Adrenal gland (tissue), 19 donors: ENCODE measurements at places on chromosomes 12 and 14. TPM values are rescaled to one million over a fixed set of nuclear protein-coding genes. Genes with fewer than 3 reads are reported as not detected.

GRCh38 chr12:22974865-22975264, 349.9 kb downstream of the ETNK1 start:
- no peaks in the 10 kb centered on the region for H3K4me1 ChIP-seq
- no peak overlapping the region for H3K27ac ChIP-seq
- no peak for DNase-seq
- H3K27me3 ChIP-seq = no peaks in the 10 kb centered on the region
- H3K36me3 ChIP-seq = no peaks in the 10 kb centered on the region

DNA sequence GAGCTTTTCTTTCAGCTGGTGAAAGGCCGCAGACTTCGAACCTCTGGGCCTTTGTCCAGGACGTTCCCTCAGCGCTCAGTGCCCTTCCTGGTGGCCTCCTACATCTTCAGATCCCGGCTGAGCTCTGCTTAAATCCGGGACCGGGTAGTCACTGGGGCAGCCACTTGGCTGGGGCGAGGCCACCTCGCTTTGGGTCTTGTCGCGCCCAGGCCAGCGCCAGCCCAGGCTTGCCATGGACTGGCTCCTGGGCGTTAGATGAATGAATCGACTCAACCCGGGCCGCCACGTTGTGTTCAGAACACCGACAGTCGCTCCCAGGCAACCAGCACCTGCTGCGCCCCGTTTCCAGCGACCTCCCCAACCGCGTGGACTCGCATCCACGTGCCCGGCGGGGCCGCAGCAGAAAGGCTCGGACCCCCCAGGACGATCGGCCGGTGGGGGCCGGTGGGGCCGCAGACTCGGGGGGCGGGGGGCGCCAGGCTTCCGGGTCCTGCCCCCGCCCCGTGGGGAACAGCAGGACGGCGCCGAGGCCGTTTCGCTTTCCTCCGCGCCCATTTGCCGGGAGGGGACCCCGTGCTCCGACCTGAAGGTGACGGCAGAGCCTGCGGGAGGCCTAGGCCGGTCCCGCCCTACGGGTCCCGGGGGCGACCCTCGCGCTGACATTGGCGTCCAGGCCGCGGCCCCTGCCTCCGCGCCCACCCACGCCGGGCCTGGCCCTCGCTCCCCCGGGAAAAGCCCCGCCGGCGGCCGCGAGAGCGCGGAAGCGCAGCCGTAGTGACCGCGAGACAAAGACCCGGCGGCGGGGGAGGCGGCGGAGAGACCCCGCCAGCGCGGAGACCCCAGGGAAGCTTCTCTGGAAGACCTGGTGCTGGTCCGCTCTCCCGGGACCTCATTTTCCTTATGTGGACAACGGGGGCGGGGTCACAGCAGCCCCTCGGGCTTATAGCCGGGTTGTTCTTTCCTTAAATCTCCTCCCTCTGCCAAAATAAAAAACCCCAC, 37.3 kb upstream of the RCOR1 start:
- DNase-seq = peak; percentile 48
- H3K4me3 ChIP-seq = peak overlapping the region; percentile 82
- no peaks in the 10 kb centered on the region for H3K36me3 ChIP-seq

DNA sequence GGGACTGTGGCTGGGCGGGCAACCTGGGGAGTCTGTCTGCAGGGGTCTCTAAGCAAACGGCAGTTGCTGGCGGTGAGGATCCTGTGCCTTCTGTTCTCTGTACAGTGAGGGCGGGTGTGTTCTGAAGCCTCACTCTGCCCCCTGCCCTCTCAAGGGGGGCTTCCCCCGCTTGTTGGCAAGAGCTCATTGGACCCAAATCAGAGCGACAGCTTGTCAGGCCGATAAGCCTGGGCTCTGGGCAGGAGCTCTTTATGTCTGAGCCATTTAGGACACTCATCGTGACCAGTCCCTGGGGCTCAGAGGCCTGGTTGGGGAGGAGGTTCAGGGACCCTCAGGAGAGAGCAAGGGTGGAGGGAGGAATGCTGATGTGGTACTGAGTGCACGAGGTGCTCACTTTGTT, 136.0 kb downstream of the TSPAN9 start:
- no peaks in the 10 kb centered on the region for H3K27me3 ChIP-seq
- H3K4me1 ChIP-seq = peaks cover under 1% of the 10 kb centered on the region
- DNase-seq = no peak

Gene CTSG
- total RNA-seq = not detected

GRCh38 chr14:51081209-51081608, 13.7 kb downstream of the TRIM9 start:
- H3K4me1 ChIP-seq = no peaks in the 10 kb centered on the region
- no peak overlapping the region for H3K4me3 ChIP-seq
- no peak for DNase-seq
- no peaks in the 10 kb centered on the region for H3K36me3 ChIP-seq

DNA sequence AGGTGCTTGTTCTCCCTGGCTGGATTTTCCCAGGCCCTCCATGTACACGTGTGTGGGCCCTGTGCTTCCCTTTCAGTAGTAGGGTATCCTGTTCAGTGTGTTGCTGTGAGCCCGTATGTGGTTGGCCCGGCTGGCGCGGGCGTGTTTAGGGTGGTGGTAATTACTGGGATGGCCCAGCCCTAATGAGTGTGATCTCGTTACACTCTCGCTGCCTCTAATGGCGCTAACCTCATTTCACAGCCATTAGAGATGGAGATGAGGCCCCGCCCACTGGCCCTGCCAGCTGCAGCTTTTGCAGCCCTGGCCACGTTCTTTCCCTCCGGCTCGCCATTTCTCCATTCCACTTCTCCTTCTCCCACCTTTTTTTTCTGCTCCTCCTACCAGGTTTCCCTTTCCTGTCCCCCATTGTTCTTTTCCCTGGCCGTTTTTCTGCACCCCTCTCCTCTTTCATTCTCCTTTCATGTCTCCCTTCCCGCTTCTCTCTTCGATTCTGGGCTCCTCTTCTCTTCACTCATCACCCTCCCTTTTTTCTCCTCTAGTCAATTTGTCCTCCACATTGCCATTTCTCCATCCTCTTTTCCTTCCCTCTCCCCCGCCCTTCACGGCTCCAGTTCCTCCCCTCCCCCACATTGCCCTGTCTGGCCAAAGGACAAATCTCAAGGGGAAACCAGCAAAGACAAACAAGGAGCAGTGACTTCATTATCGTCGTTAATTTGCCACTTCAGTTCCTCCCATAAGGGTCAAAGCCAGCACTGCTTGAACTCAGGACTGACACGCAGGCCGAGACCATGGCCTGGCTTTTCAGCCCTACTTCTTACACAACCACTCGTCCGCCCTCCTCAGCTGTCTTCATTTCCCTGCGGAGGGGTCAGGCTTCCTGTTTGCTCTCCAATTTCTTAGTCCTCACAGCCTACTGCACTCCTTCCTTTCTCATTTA, 6.8 kb downstream of the ZFHX2 start:
- H3K27me3 ChIP-seq = no peaks in the 10 kb centered on the region
- H3K27ac ChIP-seq = no peak overlapping the region
- no peaks in the 10 kb centered on the region for H3K36me3 ChIP-seq
- DNase-seq = peak; percentile 21
- H3K4me3 ChIP-seq = no peak overlapping the region

GRCh38 chr12:43100231-43100630, 451.8 kb downstream of the ADAMTS20 start:
- H3K27me3 ChIP-seq = no peaks in the 10 kb centered on the region
- no peak overlapping the region for H3K4me3 ChIP-seq
- no peaks in the 10 kb centered on the region for H3K4me1 ChIP-seq
- H3K36me3 ChIP-seq = no peaks in the 10 kb centered on the region
- DNase-seq = no peak

- H3K4me3 ChIP-seq = no peak overlapping the region
- H3K27me3 ChIP-seq = no peaks in the 10 kb centered on the region
- peaks cover 41% of the 10 kb centered on the region for H3K4me1 ChIP-seq
Observed at GRCh38 chr12:116068853-116069252, 208.6 kb downstream of the MED13L start.

GRCh38 chr12:104583301-104583700, 126.6 kb downstream of the CHST11 start:
- H3K27me3 ChIP-seq = no peaks in the 10 kb centered on the region
- H3K4me1 ChIP-seq = no peaks in the 10 kb centered on the region
- no peak overlapping the region for H3K4me3 ChIP-seq
- no peaks in the 10 kb centered on the region for H3K36me3 ChIP-seq
- no peak for DNase-seq
- H3K27ac ChIP-seq = no peak overlapping the region

DNA sequence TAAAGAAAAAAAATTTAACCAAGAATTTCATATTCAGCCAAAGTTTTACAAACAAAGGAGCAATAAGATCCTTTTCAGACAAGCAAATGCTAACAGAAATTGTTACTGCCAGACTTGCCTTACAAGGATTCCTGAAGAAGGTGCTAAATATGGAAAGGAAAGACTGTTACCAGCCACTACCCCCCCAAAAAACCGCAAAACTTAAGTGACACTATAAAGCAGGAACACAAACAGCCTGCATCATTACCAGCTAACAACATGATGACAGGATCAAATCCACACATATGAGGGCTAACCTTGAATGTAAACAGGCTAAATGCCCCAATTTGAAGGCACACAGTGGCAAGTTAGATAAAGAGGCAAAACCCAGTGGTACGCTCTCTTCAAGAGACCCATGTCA, 55.7 kb downstream of the APOBEC1 start:
- no peaks in the 10 kb centered on the region for H3K27me3 ChIP-seq
- no peak overlapping the region for H3K4me3 ChIP-seq
- no peak overlapping the region for H3K27ac ChIP-seq

DNA sequence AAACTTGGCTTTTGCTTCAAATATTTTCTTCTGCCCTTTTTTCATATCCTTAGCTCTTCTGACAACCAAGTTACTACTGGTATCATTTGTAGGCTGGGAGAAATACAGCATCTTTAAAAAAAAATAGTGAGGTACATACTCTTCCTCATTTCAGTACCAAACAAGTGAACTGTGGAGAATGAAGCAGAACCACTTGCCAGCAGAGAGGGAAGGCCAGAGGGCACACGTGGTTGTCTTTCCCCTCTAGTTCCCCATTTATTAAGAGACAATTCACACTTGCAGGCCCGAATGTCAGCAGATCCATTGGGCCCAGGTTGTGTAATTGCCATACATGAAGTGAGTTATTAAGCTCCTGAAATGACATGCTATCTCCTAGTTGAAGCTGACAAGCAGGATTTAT, 3.2 kb downstream of the SUSD6 start:
- peak overlapping the region; percentile 100 for H3K27ac ChIP-seq
- H3K4me3 ChIP-seq = no peak overlapping the region
- peaks cover 82% of the 10 kb centered on the region for H3K4me1 ChIP-seq
- DNase-seq = no peak
- no peaks in the 10 kb centered on the region for H3K36me3 ChIP-seq

DNA sequence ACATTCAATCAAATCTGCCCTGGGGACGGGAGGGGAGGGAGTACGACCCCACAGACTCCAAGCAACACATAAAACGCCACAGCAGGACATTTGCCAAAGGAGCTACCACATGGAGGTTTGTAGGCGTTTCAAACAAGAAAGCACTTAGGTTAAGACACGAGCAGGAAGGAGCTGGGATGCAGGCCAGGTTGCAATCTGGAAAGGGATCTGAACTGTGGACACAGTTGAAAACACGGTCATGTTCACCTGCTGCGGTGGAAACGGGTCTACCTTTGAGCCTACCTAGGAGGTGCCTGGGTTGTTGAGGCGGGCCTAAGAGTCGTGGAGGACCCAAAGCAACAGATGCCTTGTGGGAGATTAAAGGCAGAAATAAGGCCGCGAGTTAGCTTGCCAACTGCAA, 18.4 kb downstream of the PRKAB1 start:
- H3K27me3 ChIP-seq = no peaks in the 10 kb centered on the region
- peaks cover 11% of the 10 kb centered on the region for H3K36me3 ChIP-seq
- H3K4me1 ChIP-seq = peaks cover 10% of the 10 kb centered on the region
- peak; percentile 55 for DNase-seq
- H3K27ac ChIP-seq = no peak overlapping the region
- no peak overlapping the region for H3K4me3 ChIP-seq

GRCh38 chr12:47987411-47988072, 16.7 kb downstream of the COL2A1 start:
- no peaks in the 10 kb centered on the region for H3K36me3 ChIP-seq
- H3K4me3 ChIP-seq = no peak overlapping the region
- no peaks in the 10 kb centered on the region for H3K4me1 ChIP-seq
- no peak for DNase-seq
